ENCODE measurements at places on chromosomes 3 and 15. TPM values are rescaled to one million over a fixed set of nuclear protein-coding genes. Genes with fewer than 3 reads are reported as not detected.

The SLC22A13 gene
- 0.30 TPM for total RNA-seq

- no peak for DNase-seq
Observed at GRCh38 chr3:59563072-59563605, 513.3 kb upstream of the CFAP20DC start.

- DNase-seq = no peak
Observed at GRCh38 chr15:19973718-19974117, 567.9 kb downstream of the GOLGA6L6 start.

DNA sequence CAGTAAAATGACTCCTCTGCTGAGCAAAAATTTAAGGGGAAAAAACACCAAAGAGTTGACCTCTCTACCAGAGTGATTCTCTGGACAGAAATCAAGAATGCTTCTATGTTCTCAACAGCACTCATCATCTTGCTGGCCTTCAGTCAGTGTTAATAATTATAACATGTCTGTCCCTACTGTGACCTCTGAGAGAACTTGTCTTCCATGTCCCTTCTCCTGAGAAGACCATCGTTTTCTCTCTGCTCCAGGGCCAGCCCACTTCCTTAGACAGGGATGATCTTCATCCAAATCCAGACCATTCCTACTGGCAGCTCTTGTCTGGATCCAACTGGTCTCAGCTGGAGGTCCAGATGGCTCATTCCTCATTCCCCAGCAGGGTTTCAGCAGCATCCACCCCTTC is 139.0 kb upstream of the NECTIN3 start:
- DNase-seq = no peak
